H9 (cell line): ENCODE measurements at places on chromosomes 4 and X. TPM values are rescaled to one million over a fixed set of nuclear protein-coding genes. Genes with fewer than 3 reads are reported as not detected.

Gene MAGEE2
- total RNA-seq: not detected in 2 replicates

DNA sequence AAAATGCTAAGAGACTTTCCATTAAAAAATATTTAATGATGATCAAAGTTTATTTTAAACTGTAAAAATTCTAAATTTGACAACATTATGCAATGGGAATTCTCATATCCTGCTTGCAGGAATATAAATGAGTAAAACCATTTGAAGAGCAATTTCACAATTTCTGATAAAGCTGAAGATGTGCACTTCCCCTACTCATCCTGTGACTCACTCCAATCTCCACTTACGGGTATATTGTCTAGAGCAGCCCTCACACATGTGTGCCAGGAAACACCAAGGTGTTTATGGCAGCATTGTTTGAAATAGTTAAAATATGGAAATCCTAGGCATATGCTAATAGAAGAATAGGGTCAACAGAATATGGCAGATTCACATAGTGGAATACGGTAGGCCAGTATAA is 158.4 kb downstream of the PDHA2 start:
- no peak for DNase-seq

DNA sequence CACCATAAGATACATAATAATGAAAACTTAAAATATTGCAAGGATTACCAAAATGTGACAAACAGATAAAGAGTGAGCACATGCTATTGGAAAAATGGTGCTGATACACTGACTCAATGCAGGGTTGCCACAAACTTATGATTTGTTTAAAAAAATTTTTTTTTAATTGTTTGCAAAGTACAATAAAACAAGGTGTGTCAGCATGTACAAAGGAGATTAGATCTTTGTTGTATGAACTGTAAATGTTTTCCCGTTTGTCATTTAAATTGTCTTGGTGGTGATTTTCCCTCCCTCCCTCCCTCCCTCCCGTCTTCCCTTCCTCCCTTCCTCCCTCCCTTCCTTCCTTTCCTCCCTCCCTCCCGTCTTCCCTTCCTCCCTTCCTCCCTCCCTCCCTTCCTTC is 31.4 kb downstream of the ANXA5 start:
- no peak for DNase-seq

Gene CT45A3
- not detected in 2 replicates for total RNA-seq

- no peak for DNase-seq
Measured at GRCh38 chr4:5526080-5526846, 182.1 kb downstream of the EVC2 start.

DNA sequence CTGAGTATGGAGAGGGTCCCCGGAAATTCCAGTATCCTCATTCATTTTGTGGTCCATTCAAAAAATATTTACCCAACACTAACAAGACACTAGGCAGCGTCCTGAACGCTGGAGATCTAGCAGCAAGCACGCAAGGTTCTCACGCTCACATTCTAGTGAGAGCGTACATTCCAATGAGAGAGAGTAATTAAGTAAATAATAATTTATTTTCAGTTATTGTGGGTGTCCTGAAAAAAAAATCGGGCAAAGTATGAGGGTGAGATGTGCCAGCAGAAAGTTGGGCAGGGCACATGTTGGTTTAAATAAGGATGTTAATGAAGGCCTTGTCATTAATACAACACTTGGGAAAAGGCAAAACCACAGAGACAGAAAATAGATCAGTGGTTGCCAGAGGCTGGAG is 4.0 kb upstream of the TMEM156 start:
- DNase-seq: no peak

Gene HOPX
- not detected in 2 replicates for total RNA-seq

DNA sequence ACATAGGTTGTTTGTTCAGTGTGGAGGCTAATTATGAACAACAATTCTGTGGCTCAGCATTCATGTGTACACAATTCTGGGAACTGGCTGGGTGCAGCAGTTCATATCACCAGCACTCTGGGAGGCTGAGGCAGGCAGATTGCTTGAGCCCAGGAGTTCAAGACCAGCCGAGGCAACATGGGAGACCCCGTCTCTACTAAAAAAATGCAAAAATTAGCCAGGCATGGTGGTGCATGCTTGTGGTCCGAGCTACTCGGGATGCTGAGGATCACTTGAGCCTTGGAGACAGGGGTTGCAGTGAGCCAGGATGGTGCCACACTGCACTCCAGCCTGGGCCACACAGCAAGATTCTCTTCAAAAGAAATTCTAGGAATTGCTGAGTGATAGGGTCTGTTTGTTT is 4.5 kb upstream of the PPP2R2C start:
- DNase-seq: peak; percentile 15

DNA sequence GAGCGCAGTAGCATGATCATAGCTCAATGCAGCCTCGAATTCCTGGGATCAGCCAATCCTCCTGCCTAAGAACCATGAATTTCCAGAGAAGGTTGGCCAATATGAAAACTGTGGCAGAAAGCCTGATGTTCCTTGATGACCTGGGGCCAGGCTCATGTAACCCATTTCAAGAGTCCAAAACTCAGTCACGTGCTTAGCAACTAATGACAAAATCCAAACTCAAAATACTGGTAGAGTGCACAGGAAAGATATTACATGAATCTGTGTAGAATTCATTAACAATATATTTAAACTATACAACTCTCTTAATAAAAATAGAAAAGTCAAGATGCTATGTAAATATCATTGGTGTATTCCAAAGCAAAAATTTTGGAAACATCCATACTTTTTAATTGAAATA is 265.7 kb upstream of the NDST3 start:
- DNase-seq: no peak

Gene AWAT2
- not detected in 2 replicates for total RNA-seq

Gene IL2RG
- total RNA-seq: not detected in 2 replicates

GRCh38 chrX:53374923-53375322 is 47.5 kb downstream of the SMC1A start:
- DNase-seq: no peak

GRCh38 chr4:137794764-137795254 is 262.5 kb upstream of the PCDH18 start:
- DNase-seq: no peak

DNA sequence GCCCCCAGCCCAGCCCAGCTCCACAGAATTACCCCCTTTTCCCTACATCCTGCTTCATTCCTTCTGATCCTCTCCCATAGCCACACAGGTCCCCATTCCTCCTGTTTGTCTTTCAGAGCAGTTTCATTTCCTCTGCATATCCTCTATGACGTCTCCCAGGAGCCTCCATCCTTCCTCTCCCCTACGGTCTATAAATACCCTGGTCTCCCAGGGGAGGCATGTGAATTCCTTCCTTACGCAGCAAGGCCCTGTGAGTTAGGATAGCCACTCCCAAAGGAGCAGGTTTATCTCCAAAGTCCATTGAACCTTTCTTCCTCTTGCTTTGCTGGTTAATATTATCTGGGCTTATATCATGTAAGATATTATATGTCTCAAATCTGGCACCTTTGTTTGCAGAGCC is 8.4 kb upstream of the APLN start:
- no peak for DNase-seq

Gene EDA
- 7.7 and 8.1 TPM in 2 replicates for total RNA-seq

GRCh38 chrX:38220024-38220414 is 652 bp downstream of the SRPX start:
- DNase-seq: peak; percentile 46

- DNase-seq: no peak
Measured at GRCh38 chr4:14259936-14260335, 632.4 kb upstream of the BOD1L1 start.

Gene GAGE12F
- total RNA-seq: not detected in 2 replicates

Gene ITGB1BP2
- total RNA-seq: 3.7 and 5.0 TPM in 2 replicates

GRCh38 chrX:137052643-137053235 is 18.9 kb upstream of the GPR101 start:
- peak; percentile 34 for DNase-seq

Gene ZNF711
- 13.5 and 14.9 TPM in 2 replicates for total RNA-seq

DNA sequence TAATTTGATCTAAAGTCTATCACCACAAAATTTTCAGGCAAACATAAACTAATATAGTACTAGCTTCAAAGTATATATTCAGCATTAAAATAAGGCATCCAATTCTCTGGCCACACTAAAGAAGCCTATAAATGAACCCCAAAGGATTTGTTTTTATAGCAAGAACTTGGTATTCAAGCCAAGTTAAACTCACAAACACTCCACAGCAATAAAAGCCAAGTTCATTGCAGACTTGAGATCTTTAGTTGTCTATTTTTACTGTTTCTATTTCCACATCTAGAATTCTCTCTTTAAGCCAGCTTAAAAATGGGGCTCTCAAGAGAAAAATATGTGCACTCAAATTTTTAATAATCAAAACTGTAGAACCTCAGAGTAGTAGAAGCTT is 51.1 kb downstream of the WDFY3 start:
- no peak for DNase-seq

Gene ANK2
- 30.5 and 36.8 TPM in 2 replicates for total RNA-seq

- no peak for DNase-seq
Measured at GRCh38 chr4:51858605-51859202, 15.8 kb downstream of the DCUN1D4 start.

DNA sequence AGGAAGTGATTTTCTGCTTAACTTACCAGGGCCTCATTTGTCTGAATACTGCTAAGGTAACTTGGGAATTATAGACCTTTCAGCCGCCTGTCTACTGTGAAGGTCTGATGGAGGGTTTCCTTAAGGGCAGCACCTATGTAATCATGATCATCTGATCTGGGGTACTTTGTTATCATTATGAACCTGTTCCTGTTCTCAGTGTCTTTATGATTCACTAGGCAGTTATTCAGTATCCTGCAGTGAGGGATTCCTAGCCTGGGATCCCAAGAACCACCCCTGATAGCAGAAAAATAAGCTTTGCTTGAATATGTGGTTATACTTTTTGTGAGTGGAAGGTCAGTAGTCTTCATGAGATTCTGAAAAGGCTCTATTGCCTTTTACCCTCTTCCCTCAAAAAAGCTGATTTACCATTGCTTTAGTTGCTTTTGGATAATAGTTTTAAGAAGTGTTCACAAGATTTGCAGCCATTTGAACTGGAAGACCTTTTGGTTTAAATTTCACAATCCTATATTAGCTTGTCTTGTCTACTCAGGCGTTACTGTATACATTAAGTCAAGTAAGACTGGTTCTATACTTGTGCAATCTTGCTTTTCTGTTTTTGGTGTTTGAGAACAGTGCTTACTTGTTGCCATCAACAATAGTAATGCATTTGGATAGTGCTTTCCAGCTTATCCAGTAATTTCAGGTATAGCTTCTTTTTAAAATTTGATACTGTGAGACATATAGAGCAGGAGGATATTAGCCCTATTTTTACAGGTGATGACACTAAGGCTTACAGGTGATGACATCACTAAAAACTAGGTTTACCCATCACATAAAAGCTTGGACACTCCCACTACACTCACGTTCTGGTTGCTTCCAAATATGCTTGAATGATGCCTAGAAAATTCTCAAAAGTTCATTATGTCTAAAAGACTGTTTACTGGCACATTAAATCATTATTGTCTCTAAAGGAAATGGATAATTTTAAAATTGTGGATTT is 60.0 kb downstream of the FHIP1A start:
- no peak for DNase-seq

- DNase-seq: no peak
Measured at GRCh38 chr4:48047421-48047844, 30.9 kb downstream of the NIPAL1 start.

DNA sequence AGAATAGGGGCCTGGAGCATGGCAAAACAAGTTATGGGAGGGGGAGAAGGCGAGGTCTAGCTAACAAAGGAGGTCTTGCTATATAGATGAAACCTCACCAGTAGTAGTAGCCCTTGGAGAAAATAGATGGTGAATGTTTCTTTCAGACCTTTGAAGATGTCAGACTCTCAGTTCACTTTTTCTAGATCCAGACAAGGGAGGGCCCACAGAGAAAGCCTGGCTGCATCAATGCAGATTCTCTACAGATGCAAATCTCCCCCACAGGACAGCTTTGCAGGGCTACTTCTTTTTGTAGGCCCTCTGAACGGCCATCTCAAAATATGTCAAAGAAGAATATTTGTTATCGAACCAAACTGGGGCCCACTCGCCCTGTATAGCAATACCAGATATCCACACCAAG is 159.7 kb downstream of the ANK2 start:
- no peak for DNase-seq

Gene RGN
- total RNA-seq: 0.20 TPM in 1 of 2 replicates, not detected in the other

DNA sequence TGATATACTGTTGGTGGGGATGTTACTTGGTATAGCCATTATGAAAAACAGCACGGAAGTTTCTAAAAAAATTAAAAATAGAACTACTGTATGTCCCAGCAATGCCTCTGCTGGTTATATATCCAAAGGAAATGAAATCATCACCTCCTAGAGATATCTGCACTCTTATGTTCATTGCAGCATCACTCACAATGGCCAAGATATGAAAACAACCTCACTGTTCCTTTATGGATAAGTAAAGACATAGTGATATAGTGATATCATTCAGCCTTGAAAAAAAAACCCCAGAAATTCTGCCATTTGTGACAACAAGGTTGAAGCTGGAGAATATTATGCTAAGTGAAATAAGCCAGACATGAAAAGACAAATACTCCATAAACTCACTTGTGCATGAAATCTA is 543.8 kb upstream of the SLIT2 start:
- no peak for DNase-seq

Gene ZIC3
- 126 and 128 TPM in 2 replicates for total RNA-seq

DNA sequence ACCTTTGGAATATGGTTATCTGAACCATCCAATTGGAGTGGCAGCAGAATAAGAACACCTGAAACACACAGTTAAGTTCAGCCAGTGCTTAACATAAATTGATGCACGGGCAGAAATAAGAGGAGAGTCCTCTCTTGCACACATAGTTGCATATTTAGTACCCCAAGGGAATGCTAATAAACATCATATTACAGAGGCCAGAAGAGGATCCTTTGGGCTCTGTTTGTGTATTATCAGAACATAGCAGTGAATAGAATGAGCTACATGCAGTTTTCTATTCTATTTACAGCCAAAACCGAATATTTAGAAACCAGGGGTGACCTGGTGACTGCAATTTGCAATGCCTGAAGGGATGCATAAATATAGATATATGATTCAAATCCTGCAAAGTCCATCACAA is 300.8 kb upstream of the GALNT7 start:
- DNase-seq: no peak

Gene FGB
- total RNA-seq: not detected in 2 replicates

- DNase-seq: no peak
Measured at GRCh38 chr4:10336471-10336870, 120.8 kb downstream of the ZNF518B start.

DNA sequence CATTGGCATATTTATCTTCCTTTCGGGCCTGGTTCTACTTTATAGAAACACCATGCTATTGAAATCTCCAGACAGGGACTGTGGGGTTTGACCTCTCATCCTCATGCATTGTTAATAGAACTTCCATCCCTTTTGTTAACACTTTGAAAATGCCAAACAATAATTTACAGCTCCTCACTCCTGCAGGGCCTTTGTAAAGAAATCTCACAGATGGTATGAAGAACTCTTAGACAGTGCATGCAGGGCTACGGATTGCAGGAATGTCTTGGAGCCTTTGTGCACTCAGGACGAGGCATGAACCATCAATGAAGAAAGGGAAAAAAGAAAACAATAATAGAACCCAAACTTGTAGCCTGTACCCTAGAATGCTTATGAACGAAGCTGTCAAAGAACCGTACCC is 92.8 kb upstream of the TMEM47 start:
- DNase-seq: no peak

GRCh38 chr4:6020613-6021012 is 2.4 kb upstream of the C4orf50 start:
- no peak for DNase-seq
